CD4-positive, alpha-beta T cell treated with Interleukin-17A for 1 hour (primary cell): ENCODE measurements at places on chromosomes 4 and X.

GRCh38 chr4:1515763-1516162, 109.5 kb upstream of the NKX1-1 start:
- DNase-seq: no peak

DNA sequence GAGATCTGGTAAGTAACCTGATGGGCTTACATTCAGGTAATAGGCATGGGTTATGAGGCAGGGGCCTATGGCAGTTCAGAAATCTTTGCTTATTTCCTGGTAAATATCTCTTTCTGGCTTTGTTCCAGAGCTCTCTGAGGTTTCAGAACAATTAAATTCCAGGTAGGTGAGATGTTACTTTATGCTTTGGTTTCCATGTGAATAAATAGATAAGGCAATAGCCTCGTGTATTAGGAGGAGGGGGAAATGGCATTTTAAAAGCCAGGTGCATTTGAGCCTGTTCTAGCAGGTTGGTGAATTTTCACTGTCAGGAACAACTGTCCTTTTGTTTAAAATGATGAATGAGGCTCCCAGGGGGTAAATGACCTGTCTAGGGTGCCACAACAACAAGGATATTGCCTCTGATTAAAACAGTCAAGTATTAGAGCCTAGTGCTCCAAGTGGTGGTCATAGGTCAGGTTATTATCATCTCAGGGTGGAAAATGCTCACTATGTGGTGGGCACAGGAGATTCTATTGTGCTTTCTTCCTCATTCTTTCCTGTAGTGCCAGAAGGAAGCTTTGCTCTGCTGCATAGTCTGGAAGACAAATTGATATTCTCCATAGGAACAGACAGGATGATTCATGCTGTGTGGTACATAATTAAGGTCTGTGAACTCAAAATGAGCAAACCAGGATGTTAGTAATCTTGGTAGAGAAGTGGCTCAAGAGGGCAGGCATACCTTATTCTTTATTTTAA, 296.2 kb downstream of the INPP4B start:
- DNase-seq: no peak

DNA sequence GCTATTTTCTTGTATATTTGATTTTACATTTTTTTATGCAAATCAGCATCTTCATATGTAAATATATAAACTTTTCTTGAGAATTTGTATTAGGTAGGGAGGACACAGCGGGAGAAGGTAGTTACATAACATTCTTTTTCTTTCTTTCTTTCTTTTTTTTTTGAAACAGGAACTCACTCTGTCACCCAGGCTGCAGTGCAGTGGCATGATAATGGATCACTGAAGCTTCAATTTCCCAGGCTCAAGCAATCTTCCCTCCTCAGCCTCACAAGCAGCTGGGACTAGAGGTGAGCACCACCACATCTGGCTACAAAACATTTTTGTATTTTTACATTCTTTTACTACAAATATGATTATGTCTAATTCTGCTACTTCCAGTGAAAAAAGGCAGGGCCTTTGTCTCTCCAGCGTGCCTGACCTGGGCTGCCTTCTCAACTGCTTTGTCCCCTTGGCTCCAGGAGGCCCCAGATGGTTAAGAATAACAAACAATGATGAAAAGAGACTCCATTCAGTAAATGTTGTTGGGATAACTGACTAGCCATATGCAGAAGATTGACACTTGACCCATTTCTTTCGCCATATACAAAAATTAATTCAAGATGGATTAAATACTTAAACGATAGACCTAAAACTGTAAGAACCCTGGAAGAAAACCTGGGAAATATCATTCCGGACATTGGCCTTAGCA, 46.5 kb upstream of the FAT4 start:
- no peak for DNase-seq

GRCh38 chrX:43165343-43165920, 387.5 kb upstream of the PPP1R2C start:
- no peak for DNase-seq

GRCh38 chrX:19179389-19179788, 57.1 kb upstream of the ADGRG2 start:
- DNase-seq: no peak

DNA sequence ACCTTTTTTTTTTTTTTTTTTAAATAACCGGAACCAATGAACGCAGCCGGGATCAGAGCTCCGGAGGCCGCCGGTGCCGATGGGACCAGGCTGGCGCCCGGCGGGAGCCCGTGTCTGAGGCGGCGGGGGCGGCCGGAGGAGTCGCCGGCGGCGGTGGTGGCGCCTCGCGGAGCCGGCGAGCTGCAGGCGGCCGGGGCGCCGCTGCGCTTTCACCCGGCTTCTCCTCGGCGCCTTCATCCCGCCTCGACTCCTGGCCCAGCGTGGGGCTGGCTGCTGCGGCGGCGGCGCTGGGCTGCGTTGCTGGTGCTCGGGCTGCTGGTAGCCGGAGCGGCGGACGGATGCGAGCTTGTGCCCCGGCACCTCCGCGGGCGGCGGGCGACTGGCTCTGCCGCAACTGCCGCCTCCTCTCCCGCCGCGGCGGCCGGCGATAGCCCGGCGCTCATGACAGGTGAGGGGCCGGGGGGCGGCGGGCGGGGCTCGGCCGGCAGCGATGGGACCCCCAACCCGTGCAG, 337 bp downstream of the STIM2 start:
- DNase-seq: peak; percentile 57

GRCh38 chr4:30005995-30006394, 714.2 kb upstream of the PCDH7 start:
- no peak for DNase-seq

DNA sequence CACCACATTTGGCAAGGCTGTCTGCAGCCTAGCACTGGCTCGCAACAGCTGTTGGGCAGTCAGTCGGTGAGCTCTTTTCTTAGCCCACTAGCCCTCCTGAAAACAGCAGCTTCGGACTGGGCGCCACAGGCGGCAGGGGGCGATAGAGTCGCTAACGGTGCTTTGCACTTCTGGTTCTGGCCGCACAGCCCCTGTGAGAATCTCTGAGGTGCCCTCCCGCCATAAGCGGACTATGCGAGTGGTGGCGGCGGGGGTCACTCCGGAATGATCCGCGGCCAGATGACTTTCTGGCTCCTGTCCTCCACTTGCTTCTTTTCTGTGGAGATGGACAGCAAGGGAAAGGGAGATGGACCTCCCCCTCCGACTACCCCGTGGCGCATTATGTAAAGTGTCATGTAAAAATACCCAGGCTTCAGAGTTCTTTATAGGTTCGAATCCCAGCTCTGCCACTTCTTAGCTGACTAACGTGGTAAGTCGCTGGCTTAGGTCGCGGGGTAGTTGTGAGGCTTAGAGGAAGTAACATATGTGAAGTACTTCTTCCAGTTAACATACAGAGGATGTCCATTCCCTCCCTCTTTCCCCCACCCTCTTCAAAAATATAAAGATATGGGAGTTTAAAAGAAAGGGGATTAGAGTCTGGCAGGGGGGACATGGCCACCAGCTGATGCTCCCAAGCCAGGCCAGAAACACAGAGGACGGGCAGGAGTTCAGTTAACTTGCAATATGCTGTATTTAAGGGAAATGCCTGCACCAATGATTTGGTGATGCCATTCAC, 11.0 kb downstream of the ARHGAP36 start:
- DNase-seq: no peak

GRCh38 chr4:128775477-128775876, 34.0 kb upstream of the JADE1 start:
- no peak for DNase-seq

GRCh38 chr4:166895771-166896170, 338.5 kb downstream of the SPOCK3 start:
- no peak for DNase-seq

- DNase-seq: no peak
These were observed 134.9 kb downstream of the SLC4A4 start for GRCh38 chr4:71473541-71474240.

- DNase-seq: no peak
These were observed 114.6 kb upstream of the GRID2 start for GRCh38 chr4:92189146-92189545.

DNA sequence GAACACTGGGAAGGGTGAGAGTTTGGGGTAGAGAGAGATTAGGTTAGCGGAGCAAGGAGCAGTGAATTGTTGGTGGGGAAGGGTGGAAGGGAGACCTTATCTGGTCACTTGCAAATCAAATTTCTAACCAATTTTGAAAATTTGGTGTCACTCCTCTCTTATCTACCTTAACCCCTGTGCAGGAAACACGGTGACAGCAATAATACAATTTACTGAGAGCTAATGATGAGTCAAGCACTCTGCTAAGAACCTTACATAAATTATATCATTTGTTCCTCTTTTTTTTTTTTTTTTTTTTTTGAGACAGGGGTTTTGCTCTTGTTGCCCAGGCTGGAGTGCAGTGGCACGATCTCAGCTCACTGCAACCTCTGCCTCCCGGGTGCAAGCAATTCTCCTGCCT, 116.4 kb downstream of the C4orf51 start:
- no peak for DNase-seq

GRCh38 chrX:20118065-20118824, 1.5 kb upstream of the MAP7D2 start:
- no peak for DNase-seq

GRCh38 chrX:46704767-46705386, 54.0 kb downstream of the SLC9A7 start:
- DNase-seq: peak; percentile 1

DNA sequence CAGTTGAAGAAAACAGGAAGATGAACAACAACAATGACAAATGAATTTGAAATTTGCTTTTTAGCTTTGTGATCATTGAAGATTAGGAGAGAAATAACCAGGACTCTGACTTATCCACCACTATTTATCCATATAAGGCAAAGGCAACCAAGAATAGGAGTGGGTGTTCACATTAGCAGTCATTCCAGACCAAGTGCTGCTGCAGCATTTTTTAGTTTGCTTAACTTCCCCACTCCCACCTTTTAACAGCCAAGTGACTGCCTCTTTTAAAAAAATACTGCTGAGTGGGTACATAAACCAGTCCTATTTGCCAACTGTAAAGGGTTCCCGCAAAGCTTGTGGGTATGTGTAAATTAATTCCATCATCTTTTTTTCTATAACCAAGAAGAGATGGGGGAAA, 230.9 kb downstream of the IQCM start:
- DNase-seq: no peak

- DNase-seq: peak; percentile 34
These were observed 12.1 kb upstream of the TLR8 start for GRCh38 chrX:12894074-12895030.

DNA sequence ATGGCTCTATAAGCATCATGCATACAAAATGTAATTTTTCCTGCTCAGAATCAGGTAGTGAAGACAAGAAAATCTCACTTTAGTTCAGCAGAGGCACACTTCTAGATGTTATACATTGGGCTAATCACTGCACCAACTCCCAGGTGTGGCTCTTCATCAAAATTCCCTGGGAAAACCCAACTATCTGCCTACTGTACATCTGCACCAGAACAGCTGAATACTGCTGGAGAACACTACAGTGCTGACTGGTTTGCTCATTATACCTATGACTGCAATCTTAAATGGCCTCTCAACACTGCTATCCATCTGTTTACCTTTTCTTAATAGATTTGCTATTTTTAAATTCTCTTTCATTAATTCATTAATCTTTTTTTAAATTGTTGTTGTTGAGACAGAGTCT, 92.0 kb downstream of the UGT8 start:
- no peak for DNase-seq

DNA sequence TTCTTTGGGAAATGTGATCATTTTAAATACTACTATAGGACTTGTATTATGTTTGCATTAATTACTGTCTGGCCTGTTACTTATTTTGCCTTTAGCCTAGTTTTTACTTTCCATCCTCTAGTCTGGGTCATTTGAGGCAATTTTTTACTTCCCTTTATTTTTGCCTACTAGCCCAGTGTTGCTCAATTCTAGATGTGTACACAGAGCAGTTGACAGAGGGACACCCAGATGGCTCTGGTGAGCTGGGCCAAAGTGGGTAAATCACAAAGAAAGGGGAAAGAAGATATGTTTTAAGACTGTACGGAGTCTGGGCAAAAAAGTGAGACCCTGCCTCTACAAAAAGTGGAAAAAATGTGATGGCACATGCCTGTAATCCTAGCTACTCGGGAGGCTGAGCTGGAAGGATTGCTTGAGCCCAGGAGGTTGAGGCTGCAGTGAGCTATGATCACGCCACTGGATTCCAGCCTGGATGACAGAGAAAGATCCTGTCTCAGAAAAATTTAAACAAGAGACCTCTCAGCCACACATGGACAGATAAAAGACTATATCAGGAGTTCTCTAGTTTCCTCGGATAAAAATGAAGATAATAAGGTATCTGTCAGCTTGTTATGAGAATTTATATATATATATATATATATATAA, 35.7 kb downstream of the APOO start:
- DNase-seq: peak; percentile 1

- DNase-seq: no peak
These were observed 412.0 kb upstream of the ATOH1 start for GRCh38 chr4:93416344-93417128.
